ENCODE measurements at places on chromosomes 4 and X.
A peak's percentile ranks its signal among the peaks of the same experiment; 100 is the strongest.

GRCh38 chr4:6854098-6854744, 55.4 kb upstream of the TBC1D14 start:
- DNase-seq: peak; percentile 8

DNA sequence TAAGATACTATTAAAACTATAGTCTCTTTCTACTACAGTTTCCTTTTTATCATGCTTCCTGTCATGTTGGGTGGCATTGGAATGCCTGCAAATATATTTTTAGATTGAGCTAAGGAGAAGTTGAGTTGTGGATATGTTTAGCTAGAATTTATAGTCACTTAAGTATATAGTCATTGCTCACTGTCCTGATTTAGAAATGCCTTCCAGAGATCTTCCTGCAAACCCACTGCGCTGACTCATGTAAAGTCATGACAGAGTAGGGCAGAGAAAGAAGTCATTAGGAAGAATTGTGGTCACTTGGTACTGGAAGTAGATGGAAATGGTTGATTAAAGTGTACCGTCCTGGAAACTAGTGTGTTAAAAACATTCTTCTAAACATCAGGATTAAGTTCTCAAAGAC, 490.3 kb upstream of the PABPC4L start:
- DNase-seq: no peak

DNA sequence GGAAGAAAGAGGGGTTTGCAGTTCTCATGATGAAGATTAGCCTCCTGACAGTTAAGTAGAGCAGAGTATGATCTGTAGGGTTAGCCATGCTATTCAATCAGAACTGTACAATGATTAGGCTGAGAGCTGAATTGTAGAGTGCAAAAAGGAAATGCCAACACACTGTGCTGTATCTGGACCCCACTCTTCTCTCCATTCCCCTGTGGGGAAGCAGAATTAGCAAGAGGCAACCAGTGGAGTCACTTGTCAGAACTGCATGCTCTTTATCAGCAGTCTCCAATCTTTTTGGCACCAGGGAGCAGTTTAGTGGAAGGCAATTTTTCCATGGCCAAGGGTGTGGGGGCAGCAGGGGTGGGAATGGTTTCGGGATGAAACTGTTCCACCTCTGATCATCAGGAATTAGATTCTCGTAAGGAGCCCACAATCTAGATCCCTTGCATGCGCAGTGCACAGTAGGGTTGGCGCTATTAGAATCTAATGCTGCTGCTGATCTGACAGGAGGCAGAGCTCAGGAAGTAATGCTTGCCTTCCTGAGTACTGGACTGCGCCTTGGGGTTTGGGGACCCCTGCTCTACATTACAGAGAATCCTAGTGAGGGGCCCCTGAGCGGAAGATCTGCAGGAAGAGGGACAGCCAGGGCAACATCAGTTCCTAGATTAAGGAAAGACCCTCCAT, 19.4 kb downstream of the TBC1D9 start:
- DNase-seq: no peak

DNA sequence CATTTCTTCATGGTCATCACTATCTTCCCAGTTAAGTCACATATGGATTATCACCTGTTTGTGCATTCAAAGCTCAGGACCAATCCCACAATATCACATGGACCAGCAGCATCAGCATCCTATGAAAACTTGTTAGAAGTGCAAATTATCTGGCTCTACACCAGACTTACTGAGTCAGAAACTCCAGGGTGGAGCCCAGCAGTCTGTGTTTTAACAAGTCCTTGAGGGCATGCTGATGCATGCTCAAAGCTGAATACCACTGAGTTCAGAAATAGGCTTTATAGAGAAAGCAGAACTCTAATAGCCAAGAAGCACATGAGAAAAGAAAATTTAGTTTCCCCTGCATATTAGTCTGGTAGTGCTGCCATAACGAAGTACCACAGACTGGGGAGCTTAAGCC, 62.4 kb upstream of the GABRQ start:
- no peak for DNase-seq

- DNase-seq: no peak
Observed at GRCh38 chr4:87270825-87271224, 50.4 kb upstream of the KLHL8 start.

DNA sequence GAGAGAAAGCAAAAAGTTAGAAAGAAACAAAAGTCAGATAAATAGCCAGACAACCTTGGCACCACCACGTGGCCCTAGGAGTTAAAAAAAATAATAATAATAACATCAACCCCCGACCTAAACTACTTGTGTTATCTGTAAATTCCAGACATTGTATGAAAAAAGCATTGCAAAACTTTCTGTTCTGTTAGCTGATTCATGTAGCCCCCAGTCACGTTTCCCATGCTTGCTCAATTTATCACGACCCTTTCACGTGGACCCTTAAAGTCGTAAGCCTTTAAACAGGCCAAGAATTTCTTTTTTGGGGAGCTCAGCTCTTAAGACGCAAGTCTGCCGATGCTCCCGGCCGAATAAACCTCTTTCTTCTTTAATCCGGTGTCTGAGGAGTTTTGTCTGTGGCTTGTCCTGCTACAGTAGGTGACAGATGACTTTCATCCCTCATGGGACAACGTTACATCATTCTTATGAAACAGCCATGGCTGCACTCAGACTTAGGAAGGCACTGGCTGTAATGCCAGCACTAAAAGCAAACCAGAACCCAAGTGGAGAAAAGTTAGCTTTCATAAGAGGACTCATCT, 520 bp downstream of the ACOX3 start:
- no peak for DNase-seq

DNA sequence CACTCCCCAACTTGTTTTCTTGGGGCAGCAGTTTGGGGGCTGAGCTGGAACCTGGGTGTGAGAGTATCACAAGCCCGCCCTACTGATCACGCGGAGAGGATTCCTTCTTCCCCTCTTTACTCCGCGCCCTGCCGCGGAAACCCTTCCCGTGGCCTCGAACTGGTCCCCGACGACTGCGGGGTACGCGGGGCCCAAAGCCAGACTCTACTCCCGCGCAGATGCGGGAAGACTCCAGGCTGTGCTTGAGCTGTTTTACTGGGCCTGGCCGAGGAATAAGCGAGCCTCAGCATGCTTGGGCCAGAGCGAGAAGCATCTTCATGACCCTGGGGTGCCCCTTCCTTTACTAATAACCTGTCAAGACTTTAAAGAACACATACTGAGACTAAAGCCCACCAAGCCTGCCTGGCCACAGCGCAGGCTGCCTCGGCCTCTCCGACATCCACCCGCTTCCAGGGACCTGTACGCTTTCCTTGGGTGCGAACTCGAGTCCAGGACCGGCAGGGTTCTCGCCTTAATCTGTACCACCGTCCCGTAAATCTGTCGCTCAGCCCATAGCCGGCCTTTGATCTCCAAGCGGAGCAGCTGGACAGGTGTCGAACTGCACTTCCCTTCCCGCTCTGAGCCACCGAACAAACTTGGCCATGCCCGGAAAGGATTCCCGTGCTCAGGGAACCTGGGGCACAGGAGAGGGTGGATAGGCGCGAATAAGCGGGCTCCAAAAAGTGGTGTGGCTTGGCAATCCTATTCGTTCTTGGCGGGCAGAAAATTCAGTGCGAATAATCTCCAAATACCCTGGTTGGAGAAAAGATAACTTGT, 55.0 kb upstream of the TMEM33 start:
- DNase-seq: no peak

GRCh38 chrX:74250574-74250973, 53.4 kb upstream of the ZCCHC13 start:
- no peak for DNase-seq

All from NCI-H1105 (cell line).